ENCODE measurements at places on chromosomes 13 and 19. TPM values are rescaled to one million over a fixed set of nuclear protein-coding genes. Genes with fewer than 3 reads are reported as not detected.

Gene CGB5
- not detected for total RNA-seq

Gene ZNF837
- total RNA-seq: 3.7 TPM

Gene RUBCNL
- 0.65 TPM for total RNA-seq

Gene OVOL3
- total RNA-seq: not detected

Gene ZNF559
- total RNA-seq: 5.2 TPM

Gene MYCBP2
- 27.7 TPM for total RNA-seq

Gene SIGLEC10
- not detected for total RNA-seq

Gene ESD
- total RNA-seq: 160 TPM

Gene SIGLEC11
- total RNA-seq: not detected

Gene GSK3A
- 22.7 TPM for total RNA-seq

Gene APC2
- 0.08 TPM for total RNA-seq

Gene ZNF709
- total RNA-seq: 0.47 TPM

Gene CYP2A7
- total RNA-seq: not detected

Gene BCAM
- 35.2 TPM for total RNA-seq

Gene CDX2
- not detected for total RNA-seq

Gene ADGRE3
- not detected for total RNA-seq

Gene KLK4
- not detected for total RNA-seq

Gene CYP2F1
- total RNA-seq: not detected

Gene CGB8
- not detected for total RNA-seq

Gene ZNF439
- 0.19 TPM for total RNA-seq

Gene LGALS14
- not detected for total RNA-seq

Gene FCAR
- not detected for total RNA-seq

Gene APOC4
- total RNA-seq: not detected

Gene ADM5
- 4.1 TPM for total RNA-seq

Gene SGTA
- total RNA-seq: 60.8 TPM

Gene CLEC11A
- 1.9 TPM for total RNA-seq

Gene VAV1
- 5.6 TPM for total RNA-seq

Gene ZNF541
- not detected for total RNA-seq

Gene GRAMD1A
- total RNA-seq: 28.2 TPM

Gene COL5A3
- total RNA-seq: 0.62 TPM
